HFFc6 (cell line): ENCODE measurements at places on chromosomes 12 and 14. TPM values are rescaled to one million over a fixed set of nuclear protein-coding genes. Genes with fewer than 3 reads are reported as not detected.
A peak's percentile ranks its signal among the peaks of the same experiment; 100 is the strongest.

DNA sequence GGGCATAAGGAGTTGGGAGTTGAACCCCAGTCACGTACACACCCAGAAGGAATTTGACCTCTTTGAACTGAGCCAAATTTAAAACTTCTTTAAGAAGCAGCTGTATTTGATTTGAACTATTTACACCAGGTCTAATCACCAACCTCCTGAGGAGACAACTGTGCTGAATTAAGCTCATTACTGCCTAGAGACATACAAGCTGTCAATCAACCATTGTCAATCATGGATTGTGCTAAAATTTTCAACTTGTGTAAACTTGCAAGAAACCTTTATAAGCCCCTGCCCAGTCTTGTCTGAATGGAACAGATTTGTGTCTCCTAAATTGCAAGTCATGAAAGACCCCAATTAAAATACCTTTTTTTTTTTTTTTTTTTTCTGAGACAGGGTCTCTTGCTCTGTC is 44.3 kb upstream of the RESF1 start:
- H3K4me1 ChIP-seq = no peaks in the 10 kb centered on the region
- DNase-seq = no peak
- no peaks in the 10 kb centered on the region for H3K36me3 ChIP-seq
- no peak overlapping the region for H3K27ac ChIP-seq
- H3K4me3 ChIP-seq = no peak overlapping the region

DNA sequence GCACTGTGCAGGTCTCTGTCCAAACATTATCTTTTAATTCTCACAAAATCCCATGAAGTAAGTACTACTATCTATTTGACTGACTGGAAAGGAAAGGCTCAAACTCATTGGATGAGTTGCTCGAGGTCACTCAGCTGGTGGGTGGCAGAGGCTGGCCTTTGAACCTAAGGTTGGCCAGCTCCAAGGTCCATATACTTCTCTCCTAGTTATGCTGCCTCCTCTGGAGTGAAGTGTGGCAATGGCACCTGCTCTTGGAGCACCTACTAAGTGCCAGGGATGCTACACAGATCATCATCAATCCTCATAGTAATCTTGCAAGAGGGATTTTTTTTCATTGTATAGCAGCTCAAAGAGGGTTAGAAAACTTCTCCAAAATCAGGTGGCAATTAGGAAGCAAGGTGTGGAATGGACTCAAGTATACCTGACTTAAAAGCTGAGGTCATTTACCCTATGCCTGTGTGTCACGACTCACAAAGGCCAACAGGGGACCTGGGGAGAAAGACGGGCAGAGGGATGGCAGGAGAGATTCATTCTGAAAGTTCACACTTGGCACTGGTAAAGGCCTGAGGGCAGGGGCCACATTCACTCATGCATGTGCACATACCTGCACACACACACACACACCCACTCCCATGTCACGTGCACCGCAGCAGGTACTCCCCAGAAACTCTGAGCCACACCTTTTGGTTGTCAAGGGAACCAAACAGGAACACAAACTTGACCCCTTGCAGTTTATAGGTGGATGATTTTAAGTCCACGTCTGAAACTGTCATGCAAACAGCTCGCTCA is 146.4 kb downstream of the FOXN3 start:
- H3K4me3 ChIP-seq = no peak overlapping the region
- H3K36me3 ChIP-seq = no peaks in the 10 kb centered on the region
- no peak overlapping the region for H3K27ac ChIP-seq
- no peak for DNase-seq
- H3K27me3 ChIP-seq = no peaks in the 10 kb centered on the region; the same call in 1 of the 2 replicates
- H3K4me1 ChIP-seq = peaks cover 17% of the 10 kb centered on the region

DNA sequence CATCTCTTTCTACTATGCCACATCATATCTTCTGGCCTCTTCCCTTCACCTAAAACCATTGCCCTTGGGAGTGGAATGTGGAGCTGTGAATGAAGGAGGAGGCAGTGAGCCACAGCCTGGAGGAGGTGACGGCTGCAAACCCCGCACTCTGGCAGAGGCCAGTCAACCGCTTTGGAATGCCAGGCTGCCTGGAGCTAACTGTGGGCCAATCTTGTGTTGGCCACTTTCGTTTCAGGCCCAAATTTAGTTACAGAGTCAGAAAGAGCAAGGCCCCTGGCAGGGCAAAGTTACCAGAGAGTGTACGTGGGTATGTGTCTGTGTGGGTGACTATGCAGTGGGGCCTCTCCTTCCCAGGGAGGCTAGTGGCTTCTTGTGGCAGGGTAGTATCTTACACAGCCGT is 40.1 kb downstream of the CACNA1C start:
- H3K4me3 ChIP-seq = peak overlapping the region; percentile 51; the same call in 1 of the 2 replicates
- peaks cover 47% of the 10 kb centered on the region for H3K4me1 ChIP-seq
- no peaks in the 10 kb centered on the region for H3K27me3 ChIP-seq

DNA sequence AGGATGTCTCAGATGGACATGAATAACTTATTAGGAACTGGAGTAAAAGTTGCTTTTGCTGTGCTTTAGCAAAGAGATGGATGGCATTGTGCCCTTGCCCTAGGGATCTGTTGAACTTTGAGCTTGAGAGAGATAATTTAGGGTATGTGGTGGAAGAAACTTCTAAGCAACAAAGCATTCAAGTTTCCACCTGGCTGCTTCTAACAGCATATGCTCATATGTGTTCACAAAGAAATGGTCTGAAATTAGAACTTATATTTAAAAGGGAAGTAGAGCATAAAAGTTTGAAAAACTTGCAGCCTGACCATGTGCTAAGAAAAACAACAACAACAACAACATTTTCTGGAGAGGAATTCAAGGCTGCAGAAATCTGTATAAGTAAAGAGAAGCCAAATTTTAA is 7.9 kb upstream of the CPSF6 start:
- no peak overlapping the region for H3K4me3 ChIP-seq
- DNase-seq = no peak
- H3K4me1 ChIP-seq = no peaks in the 10 kb centered on the region

GRCh38 chr12:59650588-59651228 is 54.9 kb downstream of the SLC16A7 start:
- peaks cover 10% of the 10 kb centered on the region for H3K36me3 ChIP-seq
- peak; percentile 9 for DNase-seq
- no peak overlapping the region for H3K4me3 ChIP-seq
- H3K27me3 ChIP-seq = no peaks in the 10 kb centered on the region

DNA sequence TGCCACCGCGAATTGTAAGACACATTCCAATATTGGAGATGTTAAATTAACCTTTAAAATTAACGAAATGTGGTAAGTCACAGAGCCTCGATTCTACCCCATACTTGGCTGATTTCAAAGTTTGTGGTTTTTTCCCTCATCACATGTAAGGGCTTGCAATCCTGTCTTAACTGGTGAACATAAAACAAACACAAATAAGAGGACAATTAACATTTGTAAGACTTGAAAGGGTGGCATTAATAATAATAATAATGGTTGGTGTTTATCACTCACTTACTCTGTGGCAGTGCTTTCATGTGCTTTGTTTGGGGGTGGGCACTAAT is 26.6 kb downstream of the PPFIBP1 start:
- H3K27ac ChIP-seq = peak overlapping the region; percentile 97
- peaks cover 22% of the 10 kb centered on the region for H3K36me3 ChIP-seq
- peaks cover 2% of the 10 kb centered on the region; the same call in 1 of the 2 replicates for H3K27me3 ChIP-seq
- H3K4me3 ChIP-seq = peak overlapping the region; percentile 85

DNA sequence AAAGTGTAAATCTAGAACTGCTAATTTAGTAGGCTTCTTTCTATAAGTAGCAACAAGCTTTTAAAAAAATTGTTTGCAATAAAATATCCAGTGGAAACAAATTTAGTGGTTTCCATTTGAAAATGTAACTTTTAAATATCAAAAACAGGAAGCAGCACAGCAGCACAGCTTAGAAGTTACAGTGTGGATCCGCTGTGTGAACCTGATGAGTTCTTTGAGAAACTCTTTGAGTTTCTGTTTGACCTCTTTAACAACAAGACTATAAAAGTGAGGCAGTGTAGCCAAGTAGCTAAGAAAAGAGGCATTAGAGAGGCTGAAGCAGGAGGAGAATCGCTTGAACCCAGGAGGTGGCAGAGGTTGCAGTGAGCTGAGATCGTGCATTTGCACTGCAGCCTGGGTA is 178.3 kb downstream of the NAV3 start:
- no peak overlapping the region for H3K4me3 ChIP-seq
- H3K4me1 ChIP-seq = peaks cover 39% of the 10 kb centered on the region
- no peak overlapping the region for H3K27ac ChIP-seq
- no peak for DNase-seq
- H3K27me3 ChIP-seq = peaks cover 10% of the 10 kb centered on the region; the same call in 1 of the 2 replicates

- no peaks in the 10 kb centered on the region for H3K27me3 ChIP-seq
- no peak for DNase-seq
- H3K27ac ChIP-seq = peak overlapping the region; percentile 11; the same call in 1 of the 2 replicates
- no peak overlapping the region for H3K4me3 ChIP-seq
- no peaks in the 10 kb centered on the region for H3K4me1 ChIP-seq
Measured at GRCh38 chr14:37369425-37369824, 171.7 kb downstream of the MIPOL1 start.

GRCh38 chr12:47811581-47812484 is 7.9 kb downstream of the HDAC7 start:
- peak; percentile 66 for DNase-seq
- H3K4me3 ChIP-seq = peak overlapping the region; percentile 87
- peaks cover 99% of the 10 kb centered on the region for H3K4me1 ChIP-seq

GRCh38 chr12:120922279-120922678 is 18.1 kb upstream of the SPPL3 start:
- no peaks in the 10 kb centered on the region for H3K4me1 ChIP-seq
- peaks cover 4% of the 10 kb centered on the region; the same call in 1 of the 2 replicates for H3K36me3 ChIP-seq
- H3K27ac ChIP-seq = no peak overlapping the region
- H3K4me3 ChIP-seq = no peak overlapping the region
- peaks cover 7% of the 10 kb centered on the region for H3K27me3 ChIP-seq

GRCh38 chr12:118013283-118013682 is 3.2 kb upstream of the RFC5 start:
- no peak overlapping the region for H3K27ac ChIP-seq
- no peak overlapping the region for H3K4me3 ChIP-seq
- no peak for DNase-seq
- 0 out of 2 replicates have a peak, but pooled peaks cover 4% of the 10 kb centered on the region for H3K36me3 ChIP-seq
- H3K27me3 ChIP-seq = no peaks in the 10 kb centered on the region; the same call in 1 of the 2 replicates

DNA sequence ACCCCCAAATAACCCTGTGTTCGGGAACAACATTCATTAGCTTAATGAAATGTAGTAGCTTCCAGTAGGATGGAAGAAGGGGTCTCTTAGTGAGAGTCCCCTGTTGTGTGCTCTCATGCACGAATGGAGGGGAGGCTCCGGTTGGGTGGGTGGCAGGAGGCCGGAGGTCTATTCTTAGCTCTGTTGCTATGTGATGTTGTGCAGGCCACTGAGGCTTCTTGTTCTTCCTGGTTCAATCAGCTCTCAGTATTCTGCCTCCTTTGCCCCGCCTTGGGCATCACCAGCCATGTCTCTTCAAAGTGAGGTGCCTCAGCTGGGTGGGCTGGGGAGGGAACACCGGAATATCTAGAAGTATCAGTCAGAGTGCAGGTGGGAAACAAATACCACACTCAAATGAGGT is 50.8 kb downstream of the KCNA1 start:
- no peaks in the 10 kb centered on the region for H3K36me3 ChIP-seq
- peaks cover 42% of the 10 kb centered on the region for H3K27me3 ChIP-seq
- H3K4me1 ChIP-seq = no peaks in the 10 kb centered on the region
- no peak for DNase-seq
- H3K27ac ChIP-seq = no peak overlapping the region
- no peak overlapping the region for H3K4me3 ChIP-seq

DNA sequence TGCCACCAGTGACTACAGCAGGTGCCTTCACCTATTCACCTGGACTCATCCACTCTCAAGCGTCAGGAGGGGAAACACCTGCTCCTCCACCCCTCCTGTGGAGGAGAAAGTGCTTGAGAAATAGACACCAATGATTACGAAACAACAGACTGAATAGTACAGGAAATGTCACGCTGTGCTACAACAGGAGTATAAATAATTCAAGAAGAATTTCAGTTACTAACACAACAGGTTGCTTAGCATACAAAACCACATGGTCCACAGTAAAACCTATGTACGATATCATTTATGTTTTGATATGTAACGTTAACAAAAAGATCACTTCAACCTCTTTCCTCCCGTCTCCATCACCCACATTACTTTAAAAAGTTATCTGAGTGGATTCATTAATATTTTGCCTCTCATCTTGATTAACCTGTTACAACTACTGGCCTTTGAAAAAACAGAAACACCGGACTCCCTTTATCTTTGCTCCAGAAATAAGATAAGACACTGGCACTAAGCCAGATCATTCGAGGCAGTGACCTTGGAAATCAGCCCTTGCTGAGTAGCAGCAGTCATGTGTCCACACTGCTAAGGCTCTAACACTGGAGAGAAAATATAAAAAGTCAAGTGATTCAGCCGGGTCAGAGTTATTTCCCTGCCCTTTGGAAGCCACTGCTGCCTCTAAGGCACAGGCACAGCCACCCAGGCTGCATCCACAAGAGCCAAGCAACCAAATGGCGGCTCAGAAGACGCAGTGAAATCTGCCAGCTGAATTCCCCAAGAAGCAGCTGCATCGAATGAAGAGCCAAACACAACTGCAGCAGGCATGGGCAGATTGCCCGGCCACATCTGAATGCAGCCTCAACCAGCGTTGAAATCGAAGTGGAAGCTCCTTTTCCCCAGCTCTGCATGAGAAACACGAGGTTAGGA is 40.9 kb downstream of the NT5DC3 start:
- no peak for DNase-seq
- H3K27ac ChIP-seq = no peak overlapping the region
- H3K4me1 ChIP-seq = peaks cover 50% of the 10 kb centered on the region
- no peak overlapping the region for H3K4me3 ChIP-seq

DNA sequence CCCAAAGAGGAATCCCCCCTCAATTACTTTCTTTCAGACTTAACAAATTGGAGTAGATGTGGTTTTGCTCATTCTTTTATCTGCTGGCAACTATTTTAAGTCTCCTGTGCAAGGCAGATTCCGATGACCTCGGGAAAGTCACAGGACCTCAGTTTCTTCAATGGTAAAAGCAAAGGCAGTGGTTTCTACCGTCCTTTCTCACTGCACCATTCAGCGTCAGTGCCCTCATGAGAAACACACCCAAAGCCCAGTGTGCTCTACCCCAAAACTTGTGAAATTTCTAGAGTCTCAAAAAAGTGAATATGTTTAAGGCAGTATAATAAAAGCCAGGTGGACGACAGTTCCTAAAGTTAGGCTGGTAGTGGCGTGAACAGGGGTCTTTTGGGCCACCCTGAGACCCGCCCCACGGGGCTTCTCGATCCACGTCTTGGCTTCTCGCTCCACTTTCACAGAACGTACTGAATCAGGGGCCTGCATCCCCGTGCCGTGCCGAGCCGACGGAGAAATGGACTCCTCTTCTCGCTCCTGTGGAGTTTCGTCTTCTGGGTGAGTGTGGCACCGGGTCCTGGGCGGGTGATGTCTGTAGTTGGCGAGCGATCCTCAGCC is 1.3 kb upstream of the ARHGAP5 start:
- peak overlapping the region; percentile 95 for H3K4me3 ChIP-seq
- H3K27ac ChIP-seq = peak overlapping the region; percentile 95
- no peak for DNase-seq
- peaks cover 17% of the 10 kb centered on the region for H3K36me3 ChIP-seq
- peaks cover 49% of the 10 kb centered on the region for H3K4me1 ChIP-seq

GRCh38 chr12:110234755-110235154 is 46.3 kb upstream of the ATP2A2 start:
- no peak overlapping the region for H3K4me3 ChIP-seq
- H3K27me3 ChIP-seq = no peaks in the 10 kb centered on the region; the same call in 1 of the 2 replicates
- peaks cover 2% of the 10 kb centered on the region for H3K4me1 ChIP-seq
- H3K27ac ChIP-seq = no peak overlapping the region

The SLC6A13 gene
- not detected in 3 replicates for total RNA-seq

The OR6J1 gene
- total RNA-seq = not detected in 2 replicates

The LALBA gene
- not detected in 2 replicates for total RNA-seq

The RIMKLB gene
- total RNA-seq = 8.5 to 11.0 TPM (median 10.0 TPM) in 3 replicates

The IAPP gene
- total RNA-seq = not detected in 3 replicates

The VRTN gene
- not detected in 3 replicates for total RNA-seq
